ENCODE measurements at places on chromosomes 3 and 15.

GRCh38 chr15:61011576-61012336, 217.3 kb downstream of the RORA start:
- no peak for DNase-seq

DNA sequence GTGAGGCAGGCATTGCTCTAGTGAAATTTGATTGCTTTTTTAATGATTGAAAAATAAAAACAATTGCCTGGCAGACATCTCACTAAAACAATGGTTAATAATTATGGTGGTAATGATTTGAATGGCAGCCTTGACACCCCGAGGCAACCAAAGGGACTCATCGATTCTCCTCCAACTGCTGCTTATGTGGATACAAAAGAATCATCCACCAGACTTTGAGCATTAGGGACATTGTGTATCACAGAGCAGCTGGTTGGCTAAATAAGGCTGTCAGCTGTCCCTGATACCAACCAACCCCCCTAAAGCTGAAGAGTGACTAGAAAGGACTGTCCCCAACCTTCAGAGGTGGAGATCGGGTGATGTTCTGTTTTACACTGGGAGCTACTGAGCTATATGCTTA, 1.7 kb upstream of the CD47 start:
- no peak for DNase-seq

- DNase-seq, result no peak
These were observed 44.2 kb downstream of the ZMAT3 start for GRCh38 chr3:179027326-179027900.

DNA sequence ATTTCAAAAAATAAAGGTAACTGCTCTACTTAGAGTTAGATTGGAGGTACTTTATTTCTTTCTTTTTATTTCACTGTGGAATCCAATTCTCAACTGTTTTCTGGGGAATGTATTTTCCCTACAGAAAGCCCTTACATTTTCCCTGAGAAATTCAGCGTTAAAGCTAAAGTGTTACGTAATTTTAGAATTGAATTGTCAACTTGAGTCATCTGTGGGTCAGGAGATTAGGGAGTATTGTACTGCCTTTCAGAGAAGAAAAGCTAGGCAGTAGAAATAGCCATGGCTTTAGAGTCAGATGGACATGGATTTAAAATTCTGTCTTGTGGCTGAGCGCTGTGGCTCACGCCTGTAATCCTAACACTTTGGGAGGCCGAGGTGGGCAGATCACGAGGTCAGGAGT, 728.6 kb downstream of the ROBO1 start:
- no peak for DNase-seq

- DNase-seq, result no peak
These were observed 271.7 kb upstream of the NSMCE3 start for GRCh38 chr15:29541309-29541708.

DNA sequence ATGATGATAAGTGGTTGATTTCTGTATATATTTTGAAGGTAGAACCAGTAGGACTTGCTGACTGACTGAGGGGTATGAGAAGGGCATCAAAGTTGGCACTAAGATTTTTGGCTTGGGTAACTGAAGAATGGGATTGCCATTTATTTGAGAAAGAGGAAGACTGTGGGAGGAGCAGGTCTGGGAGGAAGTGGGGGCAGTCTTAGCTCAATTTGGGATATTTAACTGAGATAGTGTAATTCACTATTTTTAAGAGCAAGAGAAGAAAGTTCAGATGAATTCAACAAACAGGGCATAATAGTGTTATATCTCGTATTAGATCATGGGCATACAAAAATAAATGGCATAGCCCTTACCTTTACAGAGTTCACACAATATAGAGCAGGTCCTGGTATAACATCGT, 1.7 kb downstream of the BUB1B start:
- peak; percentile 34 for DNase-seq

GRCh38 chr3:158106766-158107471, 699 bp upstream of the SHOX2 start:
- no peak for DNase-seq

GRCh38 chr3:114093596-114093995, 37.1 kb downstream of the QTRT2 start:
- peak; percentile 35 for DNase-seq

- DNase-seq, result no peak
These were observed 1.4 kb downstream of the ITGA11 start for GRCh38 chr15:68430471-68431036.

GRCh38 chr15:51736069-51736468, 1.4 kb downstream of the LYSMD2 start:
- DNase-seq, result peak; percentile 29

GRCh38 chr15:64884679-64885078, 27.0 kb upstream of the ANKDD1A start:
- no peak for DNase-seq

DNA sequence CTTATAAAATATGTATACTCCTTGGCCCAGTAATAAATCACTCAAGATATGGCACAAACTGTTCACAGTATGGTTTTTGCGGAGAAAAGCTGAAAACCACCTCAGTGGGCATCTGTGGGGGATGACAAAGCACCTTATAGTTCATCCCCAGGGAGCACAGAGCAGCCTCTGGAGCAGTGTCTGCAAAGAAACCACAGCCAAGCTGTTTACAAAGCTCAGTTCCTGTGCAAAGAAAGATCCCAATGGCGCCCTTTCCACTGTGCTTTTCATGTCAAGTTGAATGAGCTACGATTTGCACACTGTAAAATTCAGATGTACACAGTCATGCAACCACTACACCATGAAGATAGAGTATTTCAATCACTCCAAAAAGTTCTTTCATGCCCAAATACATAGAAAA, 2.5 kb upstream of the EFCC1 start:
- no peak for DNase-seq

DNA sequence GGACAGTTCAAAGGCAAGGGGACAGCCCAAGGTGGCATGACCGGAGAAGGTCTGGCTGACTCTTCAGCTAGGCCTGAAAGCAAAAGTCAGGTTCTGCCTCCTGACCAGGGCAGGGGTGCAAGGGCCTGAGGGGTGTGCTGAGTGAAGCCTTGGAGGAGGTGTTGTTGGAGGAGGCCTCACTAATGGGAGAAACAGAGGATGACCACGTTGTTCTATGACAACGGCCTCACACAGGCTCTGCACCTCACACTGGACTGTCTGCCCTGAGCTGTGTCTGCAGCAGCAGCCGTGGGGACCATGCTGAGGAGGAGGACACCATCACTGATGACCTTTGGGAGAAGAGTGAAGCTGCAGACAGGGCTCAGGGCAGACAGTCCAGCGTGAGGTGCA, 116.9 kb upstream of the ABHD17C start:
- no peak for DNase-seq

DNA sequence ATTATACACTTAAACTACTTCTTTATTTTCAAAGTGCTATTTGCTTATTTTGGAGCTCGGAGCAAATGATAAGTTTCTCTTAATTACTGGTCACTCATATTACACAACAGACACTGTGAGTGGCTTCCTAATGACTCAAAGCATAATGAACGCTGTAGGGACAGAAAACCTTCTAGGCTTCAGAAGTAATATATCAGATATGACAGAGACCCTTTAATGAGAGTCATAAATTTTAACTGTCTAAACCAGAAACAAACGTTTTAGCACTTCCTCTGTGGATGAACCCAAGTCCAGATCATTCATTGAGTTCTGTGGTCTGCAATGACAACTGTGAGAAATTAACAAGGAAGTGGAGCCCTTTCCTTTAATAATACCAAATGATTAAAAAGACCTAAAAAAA, 66.6 kb downstream of the ARPP21 start:
- DNase-seq, result no peak

DNA sequence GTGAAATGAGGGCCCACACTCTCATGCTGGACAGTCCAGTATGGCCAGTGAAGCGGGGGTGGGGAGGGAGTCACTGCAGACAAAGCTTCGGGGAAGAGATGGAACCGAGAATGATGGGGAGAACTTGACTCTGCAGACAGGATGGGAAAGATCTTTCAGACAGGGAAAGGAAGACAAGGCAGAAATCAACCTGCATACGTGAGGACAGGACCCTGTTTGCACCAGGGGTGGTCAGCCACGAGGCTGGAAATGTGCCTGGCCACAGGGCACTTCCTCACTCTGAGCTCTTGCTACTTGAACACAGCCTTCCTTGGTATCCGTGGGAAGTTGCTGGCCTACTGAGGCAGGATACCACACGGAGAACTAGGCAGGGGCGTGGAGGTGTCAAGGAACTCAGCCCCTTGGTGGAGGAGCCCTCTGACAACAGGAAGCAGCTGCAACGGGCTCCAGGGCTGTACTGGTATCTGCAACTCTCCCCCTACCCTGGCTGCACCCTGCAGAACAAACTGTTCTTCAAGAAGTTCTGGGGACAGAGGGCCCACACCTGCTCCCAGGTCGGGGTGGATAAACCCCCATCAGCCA, 9.3 kb upstream of the SRP14 start:
- peak; percentile 49 for DNase-seq

GRCh38 chr15:22240986-22241385, 160.7 kb downstream of the OR4M2 start:
- DNase-seq, result no peak

GRCh38 chr3:13111873-13112520, 38.8 kb upstream of the IQSEC1 start:
- no peak for DNase-seq

DNA sequence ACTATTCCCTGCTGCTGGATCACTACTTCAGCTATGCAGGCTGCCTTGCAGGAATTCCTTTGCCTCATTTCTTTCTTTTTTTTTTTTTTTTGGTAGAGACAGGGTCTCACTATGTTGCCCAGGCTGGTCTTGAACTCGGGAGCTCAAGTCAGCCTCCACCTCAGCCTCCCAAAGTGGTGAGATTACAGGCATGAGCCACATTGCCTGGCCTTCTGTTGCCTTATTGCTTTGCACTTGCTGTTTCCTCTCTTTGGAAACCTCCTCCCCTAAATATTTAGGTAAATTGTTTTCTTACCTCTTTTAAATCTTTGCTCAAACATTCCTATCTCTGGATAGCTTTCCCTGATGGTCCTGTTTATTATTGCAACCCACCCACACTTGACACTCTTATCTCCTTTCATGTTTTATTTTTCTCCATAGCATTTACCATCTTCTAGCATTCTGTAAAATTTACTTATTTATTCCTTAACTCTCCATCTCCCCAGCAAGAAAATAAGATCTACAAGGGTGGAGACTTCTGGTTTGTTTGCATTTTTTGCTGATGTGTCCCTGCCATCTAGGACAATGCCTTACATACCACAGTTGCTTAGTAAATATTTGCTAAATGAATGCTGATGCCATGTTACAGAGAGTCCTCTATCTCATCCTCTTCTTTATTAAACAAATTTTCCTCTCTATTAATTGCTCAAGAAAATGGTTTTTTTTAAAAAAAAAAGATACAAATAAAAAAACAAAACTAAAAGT, 134.8 kb downstream of the P2RY1 start:
- no peak for DNase-seq

DNA sequence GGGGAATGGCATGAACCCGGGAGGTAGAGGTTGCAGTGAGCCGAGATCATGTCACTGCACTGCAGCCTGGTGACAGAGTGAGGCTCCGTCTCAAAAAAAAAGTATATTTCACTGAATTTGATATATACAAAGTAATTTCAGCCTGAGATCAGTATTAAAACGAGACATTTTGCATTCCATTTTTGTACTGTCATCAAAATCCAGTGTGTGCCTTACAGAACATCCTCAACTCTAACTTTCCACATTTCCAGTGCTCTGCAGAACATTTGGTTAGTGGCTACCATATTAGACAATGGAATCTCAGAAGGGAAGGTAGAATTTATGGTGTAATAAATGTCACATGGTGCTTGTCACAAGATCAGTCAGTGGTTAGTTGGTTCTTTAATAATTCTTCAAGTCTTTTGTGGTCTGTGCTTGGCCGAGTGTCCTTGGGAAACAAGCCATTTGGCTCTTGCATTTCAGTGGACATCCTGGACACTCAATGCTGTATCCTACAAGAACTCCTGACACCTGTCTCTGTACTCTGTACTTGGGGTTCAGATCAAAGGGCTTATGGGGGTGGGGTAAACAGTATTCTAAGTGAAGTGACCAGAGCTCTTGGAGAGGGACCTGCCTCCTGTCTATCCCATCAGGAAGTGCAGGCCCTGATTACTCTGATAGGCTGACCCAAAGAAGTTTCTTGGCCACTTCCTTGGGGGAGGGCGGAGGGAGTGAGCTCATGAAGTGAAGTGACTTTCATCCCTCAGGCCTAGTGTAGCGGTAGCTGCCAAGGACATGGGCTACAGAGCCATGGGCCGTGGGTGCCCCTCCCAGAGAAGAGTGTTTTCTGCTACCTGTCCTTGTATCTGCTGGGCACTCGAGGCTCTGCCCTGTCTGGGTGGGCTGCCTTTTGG, 3.7 kb downstream of the ACVR2B start:
- peak; percentile 27 for DNase-seq

DNA sequence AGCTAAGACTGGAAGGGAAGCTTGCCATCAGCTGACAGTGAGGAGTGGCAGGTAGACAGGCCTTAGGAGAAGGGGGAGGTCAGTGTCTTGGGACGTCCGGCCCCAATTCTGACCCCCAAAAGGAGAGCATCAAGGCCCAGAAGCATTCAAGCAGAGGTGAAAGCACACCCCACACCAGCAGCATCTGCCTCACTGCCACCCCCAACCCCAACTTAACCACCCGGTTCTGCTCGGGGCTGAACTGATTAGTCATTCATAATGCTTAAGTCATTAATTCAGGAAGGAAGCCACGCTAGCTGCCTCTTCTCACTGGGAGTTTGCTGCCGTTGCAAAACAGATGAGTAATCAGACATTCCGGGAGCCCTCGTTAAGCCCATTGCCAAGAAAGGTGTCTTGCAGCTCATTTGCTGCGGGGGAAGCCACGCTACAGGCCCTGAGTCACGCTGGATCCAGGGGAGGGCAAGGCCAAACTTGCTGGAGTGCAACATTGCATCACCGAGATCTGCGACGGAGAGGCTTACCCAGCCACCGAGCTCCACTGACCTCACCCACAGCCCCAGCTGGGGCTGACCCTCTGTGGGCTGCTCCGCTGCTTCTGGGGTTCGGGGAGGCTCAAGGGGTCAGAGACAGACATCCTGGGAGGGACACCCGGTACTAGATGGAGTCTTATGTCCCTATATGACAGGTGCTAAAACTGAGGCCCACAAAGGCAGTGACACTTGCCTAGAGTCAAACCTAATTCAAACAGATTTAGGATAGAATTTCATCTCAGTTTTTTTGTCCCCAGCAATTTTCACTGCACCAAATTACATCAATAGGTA, 46.4 kb upstream of the HES1 start:
- DNase-seq, result peak; percentile 99

- DNase-seq, result no peak
These were observed 77.0 kb downstream of the NTRK3 start for GRCh38 chr15:88179562-88179961.

DNA sequence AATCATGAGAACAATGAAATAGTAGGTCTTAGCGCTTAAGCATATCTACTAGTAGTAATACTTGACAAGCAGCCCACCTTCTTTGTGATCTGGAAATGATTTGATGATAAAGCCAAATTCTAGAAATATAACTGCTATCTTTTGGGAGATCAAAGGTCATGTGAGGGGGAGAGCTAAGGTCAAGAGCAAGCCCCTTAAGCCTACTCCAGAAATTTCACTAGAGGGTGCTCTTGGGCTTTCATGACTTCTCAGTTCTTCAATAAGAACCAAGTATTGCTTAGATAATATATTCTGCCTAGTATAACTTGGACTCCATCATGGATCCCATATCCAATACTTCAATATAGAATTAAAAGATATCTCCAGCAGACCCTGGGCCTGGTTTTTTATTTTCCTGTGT, 319.6 kb downstream of the ZBTB20 start:
- peak; percentile 74 for DNase-seq

- DNase-seq, result no peak
These were observed 177.2 kb upstream of the THBS1 start for GRCh38 chr15:39403640-39404117.
